ENCODE measurements at places on chromosomes 16 and 17. TPM values are rescaled to one million over a fixed set of nuclear protein-coding genes. Genes with fewer than 3 reads are reported as not detected.
A peak's percentile ranks its signal among the peaks of the same experiment; 100 is the strongest.

DNA sequence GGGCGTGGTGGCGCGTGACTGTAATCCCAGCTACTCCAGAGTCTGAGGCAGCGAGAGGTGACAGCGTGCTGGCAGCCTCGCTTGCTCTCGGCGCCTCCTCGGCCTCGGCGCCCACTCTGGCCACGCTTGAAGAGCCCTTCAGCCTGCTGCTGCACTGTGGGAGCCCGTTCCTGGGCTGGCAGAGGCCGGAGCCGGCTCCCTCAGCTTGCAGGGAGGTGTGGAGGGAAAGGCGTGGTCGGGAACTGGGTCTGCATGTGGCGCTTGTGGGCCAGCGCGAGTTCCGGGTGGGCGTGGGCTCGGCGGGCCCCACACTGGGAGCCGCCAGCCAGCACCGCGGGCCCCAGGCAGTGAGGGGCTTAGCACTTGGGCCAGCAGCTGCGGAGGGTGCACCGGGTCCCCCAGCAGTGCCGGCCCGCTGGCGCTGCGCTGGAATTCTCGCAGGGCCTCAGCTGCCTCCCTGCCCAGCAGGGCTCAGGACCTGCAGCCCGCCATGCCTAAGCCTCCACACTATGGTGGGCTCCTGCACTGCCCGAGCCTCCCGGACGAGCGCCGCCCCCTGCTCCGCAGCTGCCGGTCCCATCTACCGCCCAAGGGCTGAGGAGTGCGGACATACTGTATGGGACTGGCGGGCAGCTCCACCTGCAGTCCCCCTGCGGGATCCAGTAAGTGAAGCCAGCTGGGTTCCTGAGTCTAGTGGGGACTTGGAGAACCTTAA, 1093.3 kb upstream of the CDH8 start:
- DNase-seq, result no peak

GRCh38 chr17:36931697-36932382, 5.4 kb upstream of the LHX1 start:
- DNase-seq, result peak; percentile 48

- DNase-seq, result no peak
These were observed 100.8 kb upstream of the CORO6 start for GRCh38 chr17:29723278-29724047.

DNA sequence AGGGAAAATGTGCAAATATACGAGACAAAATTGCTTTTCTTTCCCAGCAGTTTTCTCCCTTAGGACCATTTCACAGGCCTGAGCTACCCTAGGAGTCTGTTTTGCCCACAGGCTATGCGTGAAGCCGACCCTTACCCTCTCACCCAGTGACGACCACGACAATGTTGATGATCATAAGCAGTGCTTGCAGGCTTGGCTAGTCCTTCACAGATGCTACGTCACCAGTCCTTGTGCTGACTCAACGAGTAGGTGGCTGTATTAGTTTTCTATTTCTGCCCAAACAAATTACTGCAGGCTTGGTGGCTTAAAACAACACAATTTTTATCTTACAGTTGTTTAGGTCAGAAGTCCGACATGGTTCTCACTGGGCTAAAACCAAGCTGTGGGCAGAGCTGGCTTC, 574.6 kb upstream of the HSBP1 start:
- DNase-seq, result no peak

DNA sequence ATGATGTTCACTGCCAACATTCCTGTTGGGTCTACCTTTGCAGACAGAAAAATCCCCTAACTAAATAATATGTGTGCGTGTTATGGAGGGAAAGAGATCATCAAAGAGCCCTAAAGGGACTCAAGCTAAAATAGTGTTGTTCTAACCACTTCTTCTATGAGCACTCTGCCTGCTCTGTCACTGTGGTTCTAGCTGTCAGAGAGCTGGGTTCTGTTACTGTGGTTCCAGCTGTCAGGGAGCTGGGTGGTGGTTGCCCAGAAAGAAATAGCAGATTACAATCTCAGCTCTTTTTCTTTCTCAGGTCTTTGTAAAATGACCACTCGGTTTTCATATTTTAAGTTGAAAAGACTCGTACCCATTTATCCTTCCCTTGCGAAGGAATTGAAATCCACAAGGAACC, 176.3 kb downstream of the HS3ST3A1 start:
- no peak for DNase-seq

GRCh38 chr17:48546924-48547807, 2.3 kb upstream of the HOXB2 start:
- no peak for DNase-seq

DNA sequence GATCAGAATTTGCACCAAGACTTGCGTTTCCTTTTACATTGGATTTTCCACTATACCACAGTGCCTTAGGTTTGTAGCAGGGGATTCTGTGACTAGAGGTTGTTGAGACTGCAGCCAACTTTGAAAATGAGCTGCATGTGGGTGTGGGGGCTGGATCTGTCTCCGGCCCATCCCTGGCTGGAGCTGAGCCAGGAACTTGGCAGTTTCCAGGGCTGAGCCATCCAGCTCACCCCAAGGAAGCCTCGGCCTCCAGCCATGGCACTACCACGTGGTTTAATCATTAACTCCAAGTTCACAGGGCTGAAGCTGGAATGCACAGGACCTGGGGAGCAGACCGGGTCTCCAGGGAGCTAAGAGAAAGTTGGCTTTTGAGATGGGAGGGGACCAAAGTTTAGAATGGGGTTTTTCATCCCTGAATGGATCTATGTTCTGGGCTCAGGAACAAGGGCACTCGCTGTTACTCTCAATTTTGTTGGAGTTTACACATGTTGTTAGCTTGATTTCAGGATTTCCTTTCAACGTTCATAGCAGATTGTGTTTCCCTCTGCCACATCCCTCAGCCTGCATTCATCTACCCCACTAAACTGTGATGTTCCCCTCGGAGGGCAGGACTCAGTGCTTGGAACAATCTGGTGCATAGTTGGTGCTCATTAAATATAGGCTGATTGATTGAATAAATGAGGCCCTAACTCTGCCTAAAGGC, 42.3 kb upstream of the HNF1B start:
- DNase-seq, result no peak

- DNase-seq, result no peak
These were observed 122.2 kb downstream of the IRX5 start for GRCh38 chr16:55052741-55053415.

GRCh38 chr17:35923609-35924114, 6.9 kb downstream of the RDM1 start:
- DNase-seq, result no peak

- DNase-seq, result no peak
These were observed 6.8 kb downstream of the DHX8 start for GRCh38 chr17:43490621-43491020.

DNA sequence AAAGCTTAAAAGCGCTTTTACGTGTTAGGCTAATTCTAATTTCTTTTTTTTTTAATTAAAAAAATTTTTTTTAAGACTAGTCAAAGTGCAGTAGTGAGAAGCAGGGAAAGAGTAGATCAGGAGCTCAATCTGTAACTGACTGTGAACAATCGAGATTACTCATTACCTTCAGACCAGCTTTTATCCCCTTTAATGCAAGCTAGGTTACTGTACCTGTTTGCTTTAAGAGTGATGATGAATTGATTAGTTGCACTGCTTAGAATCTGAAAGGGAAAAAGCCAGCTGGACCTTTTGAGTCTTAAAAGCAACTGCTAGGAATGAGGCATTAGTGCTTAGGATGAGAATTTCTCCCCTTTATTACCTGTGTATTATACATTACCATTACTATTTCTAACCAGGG, 19.0 kb downstream of the PSMD11 start:
- DNase-seq, result no peak

DNA sequence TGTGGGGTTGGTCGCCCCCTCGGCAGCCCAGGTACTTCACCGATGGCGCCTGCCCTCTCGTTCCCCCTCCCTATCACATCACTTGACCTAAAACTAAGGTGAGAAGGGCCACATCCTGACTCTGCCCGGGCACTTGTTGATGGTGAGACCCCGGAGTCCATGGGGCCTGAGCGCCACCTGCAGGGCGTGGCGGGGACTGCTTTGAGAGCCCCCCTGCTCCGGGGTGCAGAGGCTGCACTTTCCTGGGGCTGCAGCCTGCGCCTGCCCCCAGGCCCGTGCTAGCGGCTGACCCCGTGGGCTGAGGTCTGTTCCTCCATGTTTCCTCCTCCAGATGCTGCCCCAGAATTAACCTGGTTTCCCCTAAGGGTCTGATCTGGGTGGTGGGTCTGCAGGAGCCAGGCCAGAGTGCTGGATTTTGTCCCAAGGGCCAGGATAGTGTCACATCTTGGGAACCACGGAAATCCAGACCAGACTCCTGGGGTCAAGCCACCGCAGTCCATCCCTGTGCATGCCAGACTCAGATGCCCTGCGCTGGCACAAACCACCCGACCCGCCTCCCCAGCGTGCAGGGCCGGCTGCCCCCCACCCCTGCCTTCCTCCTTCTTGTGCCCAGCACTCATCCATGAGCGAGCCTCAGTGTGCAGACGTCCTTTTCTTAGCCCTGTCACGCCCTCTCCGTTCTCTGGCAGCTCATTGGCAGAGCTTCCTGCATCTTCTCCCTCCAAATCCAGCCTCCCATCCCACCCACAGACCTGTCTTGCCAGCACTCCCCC, 2.7 kb downstream of the NDUFAF8 start:
- DNase-seq, result peak; percentile 62

GRCh38 chr17:2883544-2884213, 87.4 kb downstream of the RAP1GAP2 start:
- DNase-seq, result no peak

DNA sequence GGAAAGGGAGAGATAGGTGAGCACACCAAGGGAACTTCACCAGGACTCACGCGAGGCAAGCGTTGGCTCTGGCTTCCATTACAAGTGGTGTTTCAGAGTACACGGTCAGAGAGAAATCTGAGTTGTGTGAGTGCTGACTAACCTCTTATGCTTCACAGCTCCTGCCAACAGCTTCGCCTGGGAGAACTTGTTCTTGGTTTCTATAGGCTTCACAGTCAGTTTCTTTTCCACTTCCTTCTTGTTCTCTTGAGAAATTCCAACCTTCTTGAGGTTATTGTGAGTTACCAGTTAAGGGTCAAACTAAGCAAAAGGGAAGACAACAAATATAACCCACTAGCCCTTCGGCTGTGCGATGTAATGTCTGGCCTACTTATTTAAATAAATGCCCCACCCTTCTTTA, 18.9 kb downstream of the PSME3IP1 start:
- DNase-seq, result no peak

GRCh38 chr16:90081606-90081970, 4.5 kb upstream of the PRDM7 start:
- DNase-seq, result no peak

Gene PRSS33
- not detected for total RNA-seq

Gene COG1
- total RNA-seq, result 61.9 TPM

Gene C17orf58
- total RNA-seq, result 4.9 TPM

Gene CCL2
- total RNA-seq, result 6.1 TPM

Gene SDK2
- 0.23 TPM for total RNA-seq

Gene MPP2
- total RNA-seq, result 0.42 TPM

Gene ABCC12
- 0.59 TPM for total RNA-seq

Gene AURKB
- not detected for total RNA-seq

Gene SLC12A3
- total RNA-seq, result not detected

Gene RNF222
- total RNA-seq, result not detected

Gene HOXB5
- total RNA-seq, result 0.24 TPM

Measured in psoas muscle (tissue), 8 donors.